ENCODE measurements at places on chromosomes 13 and 19. TPM values are rescaled to one million over a fixed set of nuclear protein-coding genes. Genes with fewer than 3 reads are reported as not detected.
A peak's percentile ranks its signal among the peaks of the same experiment; 100 is the strongest.

ITGBL1 gene
- total RNA-seq, result 462 TPM

TDRD12 gene
- total RNA-seq, result 0.22 TPM

CD70 gene
- total RNA-seq, result not detected

CEACAM21 gene
- total RNA-seq, result not detected

NLRP12 gene
- not detected for total RNA-seq

CCDC169 gene
- 0.25 TPM for total RNA-seq

FFAR2 gene
- not detected for total RNA-seq

VSTM1 gene
- total RNA-seq, result not detected

CRX gene
- total RNA-seq, result not detected

- DNase-seq, result no peak
- no peaks in the 10 kb centered on the region for H3K27me3 ChIP-seq
- H3K36me3 ChIP-seq, result no peaks in the 10 kb centered on the region
- no peak overlapping the region for H3K4me3 ChIP-seq
- H3K4me1 ChIP-seq, result no peaks in the 10 kb centered on the region
- H3K27ac ChIP-seq, result no peak overlapping the region
These were observed 7.8 kb downstream of the NCLN start for GRCh38 chr19:3193256-3194105.

DNA sequence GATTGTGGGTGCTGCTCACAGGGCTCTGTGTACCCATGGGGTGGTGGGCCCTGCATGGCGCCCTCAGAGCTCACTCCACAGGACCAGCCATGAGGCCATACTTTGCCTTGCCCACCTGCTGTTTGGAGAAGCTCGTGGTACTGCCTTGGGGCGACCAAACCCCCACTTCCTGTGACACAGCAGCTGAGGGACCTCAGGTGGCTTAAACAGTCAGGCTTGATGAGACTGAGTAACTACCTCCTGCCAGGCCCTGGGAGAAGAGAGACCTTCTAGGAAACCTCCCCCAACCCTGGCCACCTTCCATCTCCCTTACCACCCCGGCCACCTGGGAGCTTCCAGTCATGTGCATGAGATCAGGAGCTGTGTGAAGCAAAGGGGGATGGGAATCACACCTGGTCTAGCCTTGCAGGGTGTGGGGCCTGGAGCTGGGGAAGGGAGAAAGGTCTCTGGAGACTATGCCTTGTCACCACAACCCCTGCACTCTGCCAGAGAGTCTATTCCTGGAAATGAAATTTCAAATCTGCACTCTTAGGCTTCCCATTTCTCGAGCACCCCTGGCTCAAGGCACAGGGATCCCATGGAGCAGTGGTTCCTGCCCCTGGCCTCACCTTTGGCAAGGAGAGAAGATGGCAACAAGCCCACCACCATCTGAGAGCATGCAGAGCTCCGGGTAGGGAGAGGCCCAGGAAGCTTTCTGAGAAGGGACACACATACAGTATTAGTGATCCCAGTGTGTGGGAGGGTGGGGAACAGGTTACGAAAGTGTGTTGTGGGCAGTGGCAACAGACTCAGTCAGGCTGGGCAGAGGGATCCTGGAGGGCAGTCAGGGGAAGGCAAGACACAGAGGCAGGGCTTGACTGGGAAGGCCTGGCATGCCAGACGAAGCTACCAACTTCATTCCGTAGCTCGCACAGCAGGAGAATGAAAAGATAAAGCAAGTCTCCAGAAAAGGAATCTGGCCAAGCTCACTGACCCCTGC lies 125.0 kb downstream of the URI1 start:
- H3K36me3 ChIP-seq, result no peaks in the 10 kb centered on the region
- H3K27me3 ChIP-seq, result no peaks in the 10 kb centered on the region
- no peaks in the 10 kb centered on the region for H3K4me1 ChIP-seq

GRCh38 chr19:48810151-48810550 lies 678 bp downstream of the BCAT2 start:
- DNase-seq, result peak; percentile 28
- no peaks in the 10 kb centered on the region for H3K4me1 ChIP-seq
- H3K27me3 ChIP-seq, result no peaks in the 10 kb centered on the region

DNA sequence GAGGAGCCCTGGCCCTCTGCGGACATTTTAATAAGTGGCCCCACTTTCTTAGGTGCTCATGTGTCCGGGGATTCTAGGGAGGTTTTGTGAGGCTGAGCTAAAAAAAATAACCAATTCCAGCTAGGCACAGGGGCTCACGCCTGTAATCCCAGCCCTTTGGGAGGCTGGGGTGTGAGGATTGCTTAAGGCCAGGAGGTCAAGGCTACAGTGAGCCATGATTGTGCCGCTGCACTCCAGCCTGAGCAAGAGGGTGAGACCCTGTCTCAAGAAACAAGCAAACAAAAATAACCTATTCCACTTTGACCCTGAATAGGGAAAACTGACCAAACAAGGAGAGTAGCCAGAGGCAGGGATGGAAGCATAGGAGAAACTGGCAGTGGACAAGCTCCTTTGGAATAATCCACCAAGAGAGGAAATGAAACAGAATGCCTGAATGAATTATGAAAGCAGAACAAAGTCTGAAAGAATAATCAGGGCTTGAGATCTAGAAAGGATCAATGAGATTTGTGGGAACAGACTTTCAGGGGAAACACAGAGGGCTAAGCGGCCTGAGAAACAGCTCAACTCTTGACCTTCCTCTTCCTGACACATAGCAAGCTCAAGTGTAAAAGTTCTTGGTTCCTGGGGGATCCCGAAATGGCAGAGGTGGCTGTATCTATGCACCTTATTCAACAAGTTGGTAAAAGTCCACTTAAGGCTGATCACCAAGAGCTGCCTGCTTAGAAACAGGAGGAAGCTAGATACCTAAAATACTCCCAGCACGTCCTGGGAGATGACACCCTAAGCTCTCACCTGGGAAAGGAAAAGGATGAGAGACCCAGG lies 30.1 kb upstream of the FFAR2 start:
- H3K4me1 ChIP-seq, result no peaks in the 10 kb centered on the region
- H3K4me3 ChIP-seq, result no peak overlapping the region
- no peak overlapping the region for H3K27ac ChIP-seq
- DNase-seq, result no peak

GRCh38 chr13:97191142-97191541 lies 31.0 kb upstream of the MBNL2 start:
- no peak overlapping the region for H3K27ac ChIP-seq
- H3K27me3 ChIP-seq, result no peaks in the 10 kb centered on the region
- H3K36me3 ChIP-seq, result no peaks in the 10 kb centered on the region
- no peak overlapping the region for H3K4me3 ChIP-seq
- H3K4me1 ChIP-seq, result no peaks in the 10 kb centered on the region

- no peak for DNase-seq
- H3K4me1 ChIP-seq, result no peaks in the 10 kb centered on the region
- H3K27me3 ChIP-seq, result peaks cover 15% of the 10 kb centered on the region
These were observed 645 bp downstream of the PALM start for GRCh38 chr19:709196-709964.

- peak; percentile 64 for DNase-seq
- no peaks in the 10 kb centered on the region for H3K27me3 ChIP-seq
- peak overlapping the region; percentile 93 for H3K27ac ChIP-seq
- H3K4me3 ChIP-seq, result peak overlapping the region; percentile 80
- no peaks in the 10 kb centered on the region for H3K36me3 ChIP-seq
These were observed 1.1 kb downstream of the ARHGAP35 start for GRCh38 chr19:46861691-46862502.

DNA sequence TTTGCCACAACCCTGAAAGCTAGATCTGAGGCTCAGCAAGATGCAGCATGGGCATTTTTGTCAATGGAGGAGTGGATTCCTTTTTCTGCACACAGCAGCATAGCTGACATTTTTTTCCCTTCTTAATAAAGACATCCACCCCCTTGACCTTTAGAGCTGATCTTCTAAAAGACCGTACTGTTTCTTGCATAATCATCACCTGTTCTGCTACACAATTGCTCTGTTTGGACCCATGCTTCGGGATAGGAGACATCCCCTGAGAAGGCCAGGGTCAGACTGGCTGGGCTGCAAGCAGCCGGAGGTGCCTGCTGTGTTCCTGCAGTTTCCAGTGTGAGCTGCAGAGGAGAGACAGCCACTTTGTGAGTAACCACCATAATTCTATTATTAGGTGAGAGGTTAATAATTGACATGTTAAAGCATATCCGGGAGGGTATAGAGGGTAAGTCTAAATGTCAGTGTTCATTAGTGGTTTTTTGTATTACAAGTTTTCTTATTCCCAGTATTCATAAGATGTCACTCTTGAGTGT lies 108.5 kb upstream of the C1QTNF9B start:
- no peaks in the 10 kb centered on the region for H3K27me3 ChIP-seq
- DNase-seq, result no peak
- H3K4me1 ChIP-seq, result 0 out of 2 replicates have a peak, but pooled peaks cover 11% of the 10 kb centered on the region
- H3K27ac ChIP-seq, result no peak overlapping the region
- no peak overlapping the region for H3K4me3 ChIP-seq

DNA sequence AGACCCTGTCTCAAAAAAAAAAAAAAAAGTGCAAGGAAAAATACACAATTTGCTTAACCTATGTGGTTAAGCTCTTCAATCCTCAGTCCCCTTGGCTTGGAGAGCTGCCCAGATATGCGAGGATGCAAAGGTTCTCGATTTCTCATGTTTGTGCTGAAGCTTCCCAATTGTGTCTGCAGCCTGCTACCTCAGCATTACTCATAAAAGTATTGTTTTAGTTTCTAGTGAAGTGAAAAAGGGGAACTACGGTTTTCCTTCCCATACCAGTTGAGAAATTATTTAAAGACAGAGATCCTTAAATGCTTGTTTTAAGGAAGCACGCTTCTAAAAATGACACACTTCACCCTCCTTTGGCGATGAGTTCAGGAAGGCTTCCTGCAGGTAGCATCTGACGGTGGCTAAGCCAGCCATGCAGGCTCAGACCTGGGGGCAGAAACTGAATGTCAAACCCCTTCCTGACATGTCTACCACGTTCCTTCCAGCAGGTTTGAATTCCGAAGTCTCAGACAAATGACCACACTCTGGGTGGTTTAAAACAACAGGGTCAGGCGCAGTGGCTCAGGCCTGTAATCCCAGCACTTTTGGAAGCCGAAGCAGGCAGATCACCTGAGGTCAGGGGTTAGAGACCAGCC lies 47.9 kb downstream of the RUBCNL start:
- peak overlapping the region; percentile 31 for H3K27ac ChIP-seq
- no peak overlapping the region for H3K4me3 ChIP-seq
- peaks cover 29% of the 10 kb centered on the region for H3K4me1 ChIP-seq
- no peaks in the 10 kb centered on the region for H3K27me3 ChIP-seq

GRCh38 chr19:47489072-47489914 lies 5.3 kb upstream of the KPTN start:
- peak; percentile 52 for DNase-seq
- H3K4me3 ChIP-seq, result no peak overlapping the region
- peaks cover 6% of the 10 kb centered on the region for H3K36me3 ChIP-seq
- no peak overlapping the region for H3K27ac ChIP-seq
- H3K27me3 ChIP-seq, result no peaks in the 10 kb centered on the region

GRCh38 chr19:5882421-5882968 lies 12.2 kb upstream of the FUT5 start:
- no peak overlapping the region for H3K27ac ChIP-seq
- peaks cover 3% of the 10 kb centered on the region for H3K4me1 ChIP-seq
- no peak for DNase-seq

DNA sequence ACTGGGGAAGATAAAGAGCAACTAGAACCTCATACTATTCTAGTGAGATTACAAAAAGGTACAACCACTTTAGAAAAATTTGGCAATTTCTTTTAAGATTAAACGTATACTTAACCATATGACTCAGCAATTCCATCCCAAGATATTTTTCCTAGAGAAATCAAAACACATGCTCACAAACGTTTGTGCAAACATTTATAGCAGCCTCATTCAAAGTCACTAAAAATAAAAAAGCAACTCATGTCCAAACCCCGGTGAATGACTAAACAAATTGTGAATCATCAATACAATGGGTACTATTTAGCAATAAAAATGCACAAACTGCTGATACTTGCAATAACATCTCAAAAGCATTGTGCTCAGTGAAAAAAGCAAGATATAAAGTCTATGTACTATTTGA lies 121.5 kb downstream of the FRY start:
- peaks cover 28% of the 10 kb centered on the region for H3K4me1 ChIP-seq
- H3K4me3 ChIP-seq, result 0 out of 2 replicates have a peak overlapping the region, but pooled peaks have one; percentile 9
- no peaks in the 10 kb centered on the region for H3K36me3 ChIP-seq
- DNase-seq, result peak; percentile 88

DNA sequence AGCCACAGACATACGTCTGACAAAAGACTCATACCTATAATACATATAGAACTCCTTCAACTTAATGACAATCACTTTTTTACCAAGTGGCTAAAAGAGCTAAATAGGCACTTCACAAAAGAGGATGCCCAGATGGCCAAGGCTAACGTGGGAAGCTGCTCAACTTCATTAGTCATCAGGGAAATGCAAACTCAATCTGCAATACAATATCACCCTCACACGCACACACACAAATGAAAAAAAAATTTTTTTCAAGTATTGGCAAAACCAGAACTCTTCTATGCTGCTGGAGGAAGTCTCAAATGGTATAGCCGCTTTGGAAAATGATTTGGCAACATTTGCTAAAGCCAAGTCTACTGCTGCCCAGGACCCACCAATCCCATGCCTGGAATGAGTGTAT lies 14.6 kb upstream of the DNMT1 start:
- peak; percentile 62 for DNase-seq
- no peak overlapping the region for H3K4me3 ChIP-seq
- H3K36me3 ChIP-seq, result no peaks in the 10 kb centered on the region
- no peaks in the 10 kb centered on the region for H3K27me3 ChIP-seq
- no peak overlapping the region for H3K27ac ChIP-seq

DNA sequence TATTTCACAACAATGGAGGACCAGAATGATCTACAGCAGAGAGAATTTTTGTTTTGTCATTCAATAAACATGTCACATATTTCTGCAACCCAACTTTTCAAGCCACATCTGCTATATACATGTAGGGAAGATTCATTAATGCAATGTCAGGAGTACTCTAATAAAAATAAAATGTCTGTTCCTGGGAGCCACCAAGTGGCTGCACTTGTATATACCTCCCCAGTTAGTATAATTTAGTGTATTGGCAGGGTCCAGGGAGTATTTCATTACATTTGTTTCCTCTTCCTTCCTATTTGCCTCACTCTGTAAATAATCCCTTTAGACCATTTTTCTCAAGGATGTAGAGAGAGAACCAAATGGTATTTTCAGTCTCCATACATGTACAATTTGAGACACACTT lies 1169.0 kb downstream of the DIAPH3 start:
- H3K27me3 ChIP-seq, result no peaks in the 10 kb centered on the region
- no peak overlapping the region for H3K27ac ChIP-seq
- H3K36me3 ChIP-seq, result no peaks in the 10 kb centered on the region

- H3K27me3 ChIP-seq, result no peaks in the 10 kb centered on the region
- no peak overlapping the region for H3K4me3 ChIP-seq
- DNase-seq, result peak; percentile 51
- H3K36me3 ChIP-seq, result no peaks in the 10 kb centered on the region
- no peaks in the 10 kb centered on the region for H3K4me1 ChIP-seq
These were observed 206.1 kb downstream of the SUCLA2 start for GRCh38 chr13:47794963-47795362.

DNA sequence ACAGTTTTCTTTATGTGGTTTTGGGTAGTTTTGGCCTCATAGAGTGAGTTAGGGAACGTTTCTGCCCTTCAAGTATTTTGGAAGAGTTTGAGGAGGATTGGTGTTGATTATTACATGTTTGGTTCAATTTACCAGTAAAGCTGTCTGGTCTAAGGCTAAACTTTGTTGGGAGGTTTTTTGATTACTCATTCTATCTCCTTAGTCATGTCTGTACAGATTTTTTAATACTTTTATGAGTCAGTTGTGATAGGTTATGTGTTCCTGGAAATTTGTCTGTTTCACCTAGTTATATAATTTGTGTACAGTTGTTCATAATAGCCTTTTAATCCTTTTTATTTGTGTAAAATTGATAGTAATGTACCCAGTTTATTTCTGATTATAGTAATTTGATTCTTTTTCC lies 20.4 kb downstream of the RNF17 start:
- H3K36me3 ChIP-seq, result no peaks in the 10 kb centered on the region
- no peaks in the 10 kb centered on the region for H3K4me1 ChIP-seq
- peak; percentile 9 for DNase-seq
- H3K27ac ChIP-seq, result no peak overlapping the region

All from GM23248 (cell line).